ENCODE measurements at places on chromosomes 1 and 21. TPM values are rescaled to one million over a fixed set of nuclear protein-coding genes. Genes with fewer than 3 reads are reported as not detected.

DNA sequence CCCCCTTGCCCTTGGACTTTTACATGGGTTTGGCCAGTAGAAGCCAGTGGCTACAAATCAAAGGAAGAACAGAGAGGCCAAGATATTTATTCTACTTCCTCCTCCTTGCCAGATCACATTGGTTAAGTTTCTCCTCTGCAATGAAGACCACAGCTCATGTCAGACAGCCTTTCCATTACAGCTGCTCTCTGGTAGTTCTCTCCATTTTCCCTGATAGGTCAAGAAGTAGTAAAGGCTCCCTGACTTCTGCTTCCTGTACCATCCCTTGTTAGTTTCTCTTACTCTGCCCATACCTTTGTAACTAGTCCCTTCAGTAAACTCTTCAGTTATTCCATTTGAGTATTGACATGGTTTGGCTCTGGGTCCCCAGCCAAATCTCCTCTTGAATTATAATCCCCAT, 27.8 kb downstream of the NME7 start:
- DNase-seq = no peak

The BSND gene
- not detected for total RNA-seq

DNA sequence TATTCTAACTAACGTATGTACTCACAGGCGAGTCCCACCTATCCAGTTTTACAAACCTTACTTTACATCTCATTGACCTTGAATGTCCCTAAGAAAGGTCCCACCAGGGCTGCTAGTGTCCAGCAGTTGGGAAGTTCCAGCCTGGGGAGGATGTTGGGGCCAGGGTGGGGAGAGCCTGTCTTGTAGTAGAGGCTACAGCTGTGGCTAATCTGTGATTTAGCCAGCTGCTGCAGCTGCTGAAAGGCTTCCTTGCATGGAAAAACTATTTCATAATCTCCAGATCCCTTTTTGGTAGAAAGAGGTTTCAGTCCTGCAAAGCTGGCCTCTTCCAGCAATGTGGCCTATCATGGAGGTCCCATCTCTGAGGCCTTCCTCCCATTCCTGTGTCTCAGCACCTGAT, 23.1 kb downstream of the TNN start:
- DNase-seq = peak; percentile 30

- DNase-seq = no peak
Measured at GRCh38 chr1:91774520-91775203, 111.3 kb downstream of the TGFBR3 start.

The KIAA1614 gene
- 8.2 TPM for total RNA-seq

- no peak for DNase-seq
Measured at GRCh38 chr1:195899762-195900352, 708.4 kb downstream of the KCNT2 start.

DNA sequence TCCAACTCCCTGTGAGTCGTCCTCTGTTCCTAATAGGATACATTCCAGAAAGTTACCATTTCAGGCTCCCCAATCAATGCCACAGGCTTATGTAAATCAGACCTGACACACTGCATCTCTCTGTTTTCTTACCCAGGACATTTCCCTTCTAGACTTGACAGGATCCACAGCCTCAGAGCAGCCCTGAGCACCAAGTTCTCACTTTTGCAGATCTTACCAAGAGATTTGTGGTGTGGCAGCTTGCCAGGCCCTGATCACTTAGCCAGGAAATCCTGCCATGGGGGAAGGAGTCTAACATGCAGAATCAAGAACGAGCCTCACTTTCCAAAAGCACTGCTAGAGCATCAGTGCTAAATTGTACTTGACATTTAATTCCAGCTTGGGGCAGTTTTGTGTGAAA, 202.9 kb downstream of the TBX15 start:
- no peak for DNase-seq

GRCh38 chr1:27622828-27623227, 12.2 kb downstream of the FGR start:
- no peak for DNase-seq

The RIIAD1 gene
- 3.3 TPM for total RNA-seq

DNA sequence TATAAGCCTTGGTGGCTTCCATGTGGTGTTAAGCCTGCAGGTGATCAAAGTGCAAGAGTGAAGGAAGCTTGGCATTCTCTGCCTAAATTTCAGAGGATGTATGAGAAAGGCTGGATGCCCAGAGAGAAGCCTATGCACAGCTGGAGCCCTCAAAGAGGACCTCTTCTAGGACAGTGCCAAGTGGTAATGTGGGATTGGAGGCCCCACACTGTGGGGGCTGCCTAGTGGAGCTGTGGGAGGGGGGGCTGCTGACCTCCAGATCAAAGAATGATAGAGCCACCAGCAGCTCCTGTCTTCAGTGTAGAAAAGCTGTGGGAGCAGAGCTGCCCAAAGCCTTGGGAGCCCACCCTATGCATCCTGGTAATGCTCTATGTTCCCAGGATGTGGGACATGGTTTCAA, 1512.7 kb upstream of the TPTE start:
- no peak for DNase-seq

DNA sequence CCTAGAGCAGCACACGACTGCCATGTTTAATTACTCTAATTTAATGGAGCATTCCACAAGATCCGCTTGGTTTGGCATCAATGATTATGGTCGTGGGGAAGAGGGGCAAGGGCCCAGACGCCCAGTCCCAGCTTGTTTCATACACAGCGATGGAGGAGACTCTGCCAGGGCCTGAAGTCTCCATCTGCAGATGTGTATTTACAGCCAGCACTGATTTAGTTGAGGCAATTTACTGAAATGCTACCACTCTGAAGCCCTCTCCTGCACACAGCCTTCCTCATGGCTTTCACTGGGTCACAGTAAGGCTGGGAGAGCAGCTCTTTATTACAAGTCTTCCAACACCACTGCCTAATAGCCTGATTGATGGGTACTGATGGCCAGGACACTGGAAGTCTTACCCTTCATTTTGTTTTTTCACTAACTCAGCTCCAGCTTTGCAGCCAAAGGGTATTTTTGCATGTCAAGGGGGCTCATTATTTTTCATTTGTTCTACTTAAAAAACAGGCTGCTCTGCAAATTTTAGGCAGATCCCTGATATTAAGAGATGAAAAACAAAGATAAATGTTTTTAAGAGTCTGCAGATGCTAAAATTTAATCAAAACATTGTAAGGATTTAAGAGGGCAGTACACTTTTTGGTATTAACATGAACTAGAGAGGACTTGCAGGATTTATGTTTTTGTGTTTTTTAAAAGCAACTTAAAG, 236.3 kb downstream of the SIPA1L2 start:
- DNase-seq = no peak

The NBPF10 gene
- total RNA-seq = 1.2 TPM

DNA sequence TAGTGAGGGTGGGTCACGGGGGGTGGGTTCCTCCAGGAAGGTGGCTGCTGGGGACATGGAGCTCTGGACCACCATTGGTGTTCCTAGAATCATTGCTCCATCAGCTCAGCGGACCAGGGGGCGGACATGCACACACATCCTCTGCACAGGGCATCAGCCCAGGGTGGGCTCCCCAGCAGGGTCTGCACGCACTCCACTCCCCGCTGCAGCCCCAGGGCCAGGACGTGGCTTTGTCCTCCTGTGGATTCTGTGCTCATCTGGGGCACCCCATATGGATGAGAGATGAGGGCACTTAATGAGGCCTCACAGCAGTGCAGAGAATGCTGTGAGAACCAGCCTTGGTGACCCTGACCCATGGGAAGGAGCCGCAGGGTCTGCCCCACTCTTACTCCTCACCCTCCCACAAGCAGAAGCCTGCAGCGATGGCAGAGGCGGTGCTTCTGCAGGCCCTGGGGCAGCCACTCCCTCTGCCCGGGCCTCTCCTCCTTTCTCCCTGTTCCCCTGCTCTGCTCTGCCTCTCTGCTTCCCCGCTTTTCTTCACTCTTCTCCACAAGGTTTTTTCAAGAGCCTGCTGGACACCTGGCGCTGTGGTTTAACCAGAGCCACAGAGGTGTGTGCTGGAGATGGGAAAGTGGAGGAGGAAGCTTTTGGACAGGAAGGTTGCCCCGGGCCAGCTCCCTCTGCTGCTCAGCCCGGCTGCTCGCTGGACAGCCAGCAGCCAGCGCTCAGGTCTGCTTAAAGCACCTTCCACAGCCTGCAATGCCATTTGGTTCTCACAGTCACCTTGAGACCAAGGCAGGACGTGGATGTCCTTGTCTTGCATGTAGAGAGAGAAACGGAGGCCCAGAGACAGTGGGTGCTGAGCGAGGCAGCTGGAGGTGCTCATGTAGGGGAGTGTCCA, 26.3 kb upstream of the PCBP3 start:
- no peak for DNase-seq

DNA sequence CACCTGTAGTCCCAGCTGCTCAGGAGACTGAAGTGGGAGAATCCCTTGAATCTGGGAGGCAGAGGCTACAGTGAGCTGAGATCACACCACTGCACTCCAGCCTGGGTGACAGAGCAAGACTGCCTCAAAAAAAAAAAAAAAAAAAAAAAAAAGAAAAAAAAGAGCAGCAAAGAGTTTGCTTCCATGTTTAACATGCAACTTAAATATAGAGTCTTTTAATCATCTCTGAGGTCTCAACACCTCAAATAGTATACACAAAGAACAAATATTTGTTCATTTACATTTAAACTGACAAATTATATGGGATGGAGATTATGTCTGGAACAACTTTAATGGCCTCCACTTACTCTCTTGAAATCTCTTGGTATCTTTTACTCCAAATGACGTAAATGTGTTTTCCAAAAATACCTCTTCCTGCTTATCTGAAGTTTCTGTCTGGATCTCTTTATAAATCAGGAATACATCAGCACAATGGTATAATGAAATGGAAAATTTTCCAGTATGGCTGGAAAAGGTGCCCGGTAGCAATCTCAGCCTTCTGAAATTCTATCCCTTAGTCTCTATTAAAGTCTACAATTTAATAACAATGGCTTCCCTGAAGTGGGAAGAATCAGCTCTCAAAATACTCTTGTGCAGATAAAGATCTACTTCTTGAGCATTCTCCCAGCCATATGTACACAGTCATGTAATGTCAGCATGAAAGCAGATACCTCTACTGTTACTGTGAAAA, 258.5 kb downstream of the OMA1 start:
- no peak for DNase-seq

The TMPRSS2 gene
- not detected for total RNA-seq

The GPX7 gene
- 7.6 TPM for total RNA-seq

- no peak for DNase-seq
Measured at GRCh38 chr1:218518216-218518740, 173.1 kb downstream of the TGFB2 start.

DNA sequence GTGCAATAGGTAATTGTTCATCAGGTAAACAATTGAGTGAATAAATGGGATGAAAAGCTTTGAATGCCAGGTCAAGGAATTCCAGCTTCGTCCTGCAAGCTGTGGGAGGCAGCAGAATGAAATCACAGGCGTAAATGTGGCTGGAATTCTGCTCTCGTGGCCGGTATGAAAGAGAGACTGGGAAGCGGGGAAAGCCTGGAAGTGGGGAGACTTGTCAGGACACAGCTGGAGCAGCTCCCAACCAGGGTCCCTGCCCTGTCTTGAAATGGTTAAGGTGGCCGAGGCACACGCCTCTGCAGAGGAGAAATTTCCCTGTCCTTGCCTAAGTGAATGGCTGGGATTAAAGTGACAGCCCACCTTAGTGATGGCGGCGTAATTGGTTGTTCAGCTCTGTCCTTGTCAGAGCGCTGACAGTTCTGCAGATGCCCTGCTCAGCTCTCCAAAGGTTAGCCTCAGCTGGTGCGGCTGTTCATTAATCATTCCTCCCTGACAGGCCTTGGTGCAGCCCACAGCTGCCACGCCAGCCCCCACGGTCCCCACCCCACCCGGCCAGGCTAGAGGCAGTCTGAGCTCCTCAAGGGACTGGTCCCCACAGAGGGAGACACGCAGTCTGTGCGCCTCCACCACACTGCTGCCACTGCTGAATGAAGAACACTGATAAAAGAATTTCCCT, 398.3 kb upstream of the POU3F1 start:
- DNase-seq = no peak

DNA sequence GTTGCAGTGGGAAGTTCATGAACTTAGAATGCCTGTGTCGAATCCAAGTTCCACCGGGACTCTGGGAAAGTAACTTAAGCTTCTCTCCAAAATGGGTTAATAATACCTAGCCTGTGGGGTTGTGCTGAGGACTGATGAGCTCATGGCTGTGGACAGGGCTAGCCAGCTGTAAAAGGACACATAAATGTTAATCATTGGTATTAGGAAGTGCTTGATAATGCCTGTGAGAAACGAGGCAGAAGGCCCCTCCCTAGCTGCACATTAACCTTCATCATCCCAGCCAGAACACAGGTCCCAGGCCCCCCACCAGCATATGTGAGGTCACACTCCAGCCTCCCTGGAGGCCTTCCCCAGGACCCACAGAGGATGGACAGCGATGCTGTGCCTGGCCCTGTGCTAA, 789 bp upstream of the GJB4 start:
- DNase-seq = no peak

DNA sequence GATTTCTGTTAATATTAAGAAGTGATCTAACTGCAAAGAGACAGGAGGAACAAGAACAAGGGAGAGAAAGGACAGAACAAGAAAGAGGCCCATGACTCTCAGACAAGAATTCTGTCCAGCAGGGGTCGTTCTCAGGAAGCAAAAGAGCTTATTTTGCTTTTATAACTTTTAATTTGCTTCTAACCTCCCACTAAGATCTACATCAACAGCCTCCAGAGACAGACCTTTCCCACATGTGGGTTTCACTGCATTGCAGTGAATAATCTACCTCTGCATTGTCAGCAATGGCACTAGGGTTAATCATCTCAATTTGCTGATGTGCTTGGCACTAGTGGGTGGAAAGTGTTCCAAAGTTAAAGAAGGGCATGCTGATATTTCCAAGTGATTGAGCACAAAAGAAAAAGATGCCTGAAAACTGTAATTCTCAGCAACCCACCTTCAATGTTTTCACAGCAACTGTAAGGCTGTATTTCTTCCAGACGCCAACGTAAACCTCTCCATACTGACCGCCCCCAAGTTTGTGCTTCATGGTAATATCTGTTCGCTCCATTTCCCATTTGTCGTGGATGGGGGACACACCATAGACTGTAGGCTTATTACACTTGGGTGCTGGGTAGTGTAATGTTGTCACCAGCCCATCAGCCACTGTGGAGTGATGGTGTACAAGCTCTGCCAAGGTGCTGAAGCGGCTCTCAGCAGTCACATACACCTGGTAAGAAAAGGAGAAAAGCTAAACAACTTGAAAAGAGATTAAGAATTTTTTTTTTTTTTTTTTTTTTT, 39.5 kb downstream of the TOR3A start:
- DNase-seq = no peak

The SERINC2 gene
- total RNA-seq = 2.9 TPM

DNA sequence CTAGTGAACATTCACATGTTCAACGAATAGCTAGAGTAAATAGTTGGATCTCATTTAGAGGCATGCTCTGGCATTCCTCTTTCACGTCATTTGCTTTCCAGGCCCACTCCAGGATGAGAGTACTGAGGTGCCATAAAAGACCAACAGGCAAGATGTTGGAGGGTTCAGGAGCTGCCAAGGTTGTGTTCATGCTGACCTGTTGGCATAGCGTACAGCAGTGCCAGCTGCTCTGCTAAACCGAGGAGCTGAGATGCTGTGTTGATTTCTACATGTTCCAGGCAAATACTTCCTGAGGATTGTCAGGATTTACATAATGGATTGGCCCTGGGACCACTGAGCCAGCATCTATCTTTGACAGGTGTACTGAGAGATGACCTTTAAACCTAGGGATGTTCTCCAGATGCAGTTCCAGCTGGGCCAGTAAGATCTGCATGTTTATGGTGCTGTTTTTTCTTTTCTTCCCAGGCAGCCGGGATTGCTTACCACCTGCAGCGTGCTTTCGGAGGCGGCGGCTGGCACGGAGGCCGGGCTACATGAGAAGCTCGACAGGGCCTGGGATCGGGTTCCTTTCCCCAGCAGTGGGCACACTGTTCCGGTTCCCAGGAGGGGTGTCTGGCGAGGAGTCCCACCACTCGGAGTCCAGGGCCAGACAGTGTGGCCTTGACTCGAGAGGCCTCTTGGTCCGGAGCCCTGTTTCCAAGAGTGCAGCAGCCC, 66.9 kb downstream of the DISC1 start:
- no peak for DNase-seq

The C1orf226 gene
- total RNA-seq = 2.3 TPM

Measured in left cardiac atrium (tissue), 4 donors.